ENCODE measurements at places on chromosomes 12 and 14.

DNA sequence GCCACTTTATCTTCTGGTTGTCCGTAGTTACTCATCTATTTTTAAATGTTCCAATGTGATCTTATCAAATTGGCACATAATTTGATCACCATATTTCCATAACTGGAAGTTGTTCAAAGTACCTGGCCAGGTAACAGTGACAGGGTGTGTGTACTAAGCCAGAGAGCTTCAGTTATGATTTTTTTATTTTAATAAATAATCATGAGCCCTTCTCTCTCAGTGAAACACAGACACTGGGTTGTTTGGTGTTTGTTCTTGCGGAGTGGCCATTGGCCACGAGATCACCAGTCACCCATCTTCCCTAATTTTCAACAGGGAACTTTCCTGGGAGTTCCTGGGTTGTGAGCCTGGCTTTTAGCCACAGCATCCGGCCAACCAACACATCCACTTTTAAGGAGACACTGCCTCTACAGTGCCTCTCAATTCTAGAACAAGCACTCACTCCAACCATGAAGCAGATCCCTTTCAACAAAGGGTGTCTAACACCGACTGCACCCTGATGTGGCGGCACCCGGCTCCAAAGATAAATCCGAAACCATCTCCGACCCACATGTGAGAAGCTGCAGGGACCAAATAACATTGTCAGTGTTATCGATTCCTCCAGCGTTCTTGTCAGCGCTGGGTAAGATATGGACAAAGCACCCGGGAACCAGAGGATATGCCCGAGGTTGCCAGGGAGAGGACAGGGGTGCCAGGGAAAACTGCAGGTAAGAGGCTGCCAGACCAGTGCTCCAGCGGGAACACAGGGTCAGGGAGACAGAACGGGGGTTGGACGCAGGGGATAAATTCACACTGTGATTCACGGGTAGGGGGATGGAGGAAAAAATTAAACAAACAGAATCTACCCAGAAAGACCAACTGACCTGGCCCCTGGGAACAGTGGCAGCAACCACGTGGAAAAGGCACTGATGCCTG lies 49.9 kb downstream of the FOXN3 start:
- DNase-seq = no peak

- DNase-seq = no peak
Measured at GRCh38 chr14:21063479-21063878, 5.9 kb downstream of the RNASE8 start.

- DNase-seq = no peak
Measured at GRCh38 chr14:68293404-68293803, 473.8 kb downstream of the RAD51B start.

GRCh38 chr12:120581998-120582397 lies 796 bp upstream of the POP5 start:
- DNase-seq = no peak

DNA sequence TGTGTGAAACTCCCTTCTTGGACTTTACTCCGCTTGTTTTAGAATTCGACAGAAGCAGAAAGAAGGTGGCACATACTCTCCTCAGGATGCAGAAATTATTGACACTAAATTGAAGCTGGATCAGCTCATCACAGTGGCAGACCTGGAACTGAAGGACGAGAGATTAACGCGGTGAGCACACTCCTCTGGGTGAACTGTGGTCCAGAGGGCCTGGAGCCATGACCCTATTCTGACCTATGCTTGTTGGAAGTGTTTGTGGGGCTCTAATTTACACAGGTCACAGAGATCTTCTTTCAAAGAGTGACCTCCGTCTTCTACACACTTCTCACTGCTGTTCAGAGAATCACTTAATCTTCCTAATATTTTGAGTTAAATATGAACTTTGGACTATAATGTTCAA lies 72.5 kb upstream of the MYF6 start:
- no peak for DNase-seq

- DNase-seq = no peak
Measured at GRCh38 chr14:53640695-53641094, 315.9 kb downstream of the BMP4 start.

DNA sequence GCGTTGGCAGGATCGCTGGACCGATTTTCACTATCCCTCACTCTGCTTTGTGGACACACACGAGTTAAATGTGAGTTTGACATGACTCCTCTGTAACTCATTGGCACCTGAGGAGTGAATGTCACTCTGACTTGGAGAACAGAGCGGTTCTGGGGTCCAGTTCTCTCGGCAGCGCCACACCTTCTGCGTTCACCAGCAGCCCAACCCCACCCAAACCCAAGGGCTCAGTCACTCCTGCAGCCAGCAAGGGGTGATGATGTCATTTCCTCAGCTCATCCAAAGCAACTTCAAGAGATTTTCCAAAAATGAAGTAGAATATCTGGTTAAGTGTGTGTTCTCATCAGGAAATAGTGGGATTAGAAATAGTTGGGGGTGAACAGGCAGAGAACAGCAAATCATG lies 36.3 kb downstream of the ADGRD1 start:
- DNase-seq = no peak

DNA sequence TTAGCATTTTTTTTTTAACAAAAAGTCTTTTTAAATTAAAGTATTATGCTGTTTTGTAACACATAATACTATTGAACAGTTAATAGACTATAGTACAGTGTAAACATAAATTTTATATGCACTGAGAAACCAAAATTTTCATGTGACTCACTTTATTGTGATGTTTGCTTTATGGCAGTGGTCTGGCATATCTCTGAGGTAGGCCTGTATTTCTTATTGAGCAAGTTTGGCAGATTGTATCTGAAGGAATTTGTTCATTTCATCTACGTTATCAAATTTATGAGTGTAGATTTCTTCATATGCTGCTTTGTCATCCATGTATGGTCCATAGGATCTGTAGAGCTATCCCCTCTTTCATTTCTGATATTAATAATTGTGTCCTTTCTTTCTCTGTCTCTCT lies 78.8 kb upstream of the PDE3A start:
- DNase-seq = no peak

DNA sequence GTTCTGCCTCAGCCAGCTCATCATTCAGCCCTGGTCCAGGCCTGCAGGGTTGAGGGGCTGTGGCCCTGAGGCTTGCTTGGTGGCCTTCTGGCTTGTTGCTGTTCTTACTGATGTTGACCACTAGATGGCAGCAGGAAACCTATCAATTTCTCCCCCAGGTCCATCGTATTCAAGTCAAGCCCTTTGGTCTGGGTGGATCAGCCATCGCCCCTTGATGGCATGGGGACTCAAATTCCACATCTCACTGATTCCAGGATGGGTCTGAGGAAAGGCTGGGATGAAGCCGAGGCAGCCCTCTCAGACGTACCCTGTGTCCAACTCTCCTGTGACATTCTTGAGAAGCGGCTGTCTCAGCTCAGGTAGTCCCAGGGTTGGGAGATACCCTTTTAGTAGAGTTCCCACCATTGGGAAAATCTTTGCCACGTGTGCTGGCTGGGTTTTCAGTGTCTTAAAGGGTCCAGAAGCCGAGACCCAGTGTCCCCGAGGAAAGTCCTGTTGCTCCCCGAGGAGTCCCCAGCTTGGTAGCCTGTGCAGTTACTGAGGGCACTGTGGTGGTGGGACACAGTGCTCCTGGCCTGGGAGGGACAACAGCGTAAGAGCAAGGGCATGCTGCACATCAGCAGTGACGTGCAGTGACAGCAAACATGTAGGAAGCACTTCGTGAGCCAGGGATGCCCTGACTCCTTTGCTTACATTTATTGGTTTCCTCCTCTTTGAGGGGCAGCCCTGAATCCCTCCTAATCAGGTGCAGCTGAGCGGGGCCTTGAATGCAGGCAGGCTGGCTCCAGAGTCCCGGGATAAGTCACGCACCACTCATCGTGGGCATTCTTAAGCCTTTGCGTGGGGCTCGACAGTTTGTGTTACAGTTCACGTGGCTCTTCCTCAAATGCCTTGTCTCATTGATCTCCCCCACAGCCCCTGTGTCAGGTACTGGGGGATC lies 58.6 kb downstream of the TSPAN9 start:
- no peak for DNase-seq

- DNase-seq = no peak
Measured at GRCh38 chr12:74530676-74531075, 7.0 kb upstream of the ATXN7L3B start.

GRCh38 chr14:75427126-75427481 lies 718 bp upstream of the JDP2 start:
- DNase-seq = no peak

GRCh38 chr12:132266802-132267201 lies 62.6 kb downstream of the GALNT9 start:
- DNase-seq = no peak

- DNase-seq = no peak
Measured at GRCh38 chr12:83473408-83474095, 786.8 kb downstream of the TMTC2 start.

DNA sequence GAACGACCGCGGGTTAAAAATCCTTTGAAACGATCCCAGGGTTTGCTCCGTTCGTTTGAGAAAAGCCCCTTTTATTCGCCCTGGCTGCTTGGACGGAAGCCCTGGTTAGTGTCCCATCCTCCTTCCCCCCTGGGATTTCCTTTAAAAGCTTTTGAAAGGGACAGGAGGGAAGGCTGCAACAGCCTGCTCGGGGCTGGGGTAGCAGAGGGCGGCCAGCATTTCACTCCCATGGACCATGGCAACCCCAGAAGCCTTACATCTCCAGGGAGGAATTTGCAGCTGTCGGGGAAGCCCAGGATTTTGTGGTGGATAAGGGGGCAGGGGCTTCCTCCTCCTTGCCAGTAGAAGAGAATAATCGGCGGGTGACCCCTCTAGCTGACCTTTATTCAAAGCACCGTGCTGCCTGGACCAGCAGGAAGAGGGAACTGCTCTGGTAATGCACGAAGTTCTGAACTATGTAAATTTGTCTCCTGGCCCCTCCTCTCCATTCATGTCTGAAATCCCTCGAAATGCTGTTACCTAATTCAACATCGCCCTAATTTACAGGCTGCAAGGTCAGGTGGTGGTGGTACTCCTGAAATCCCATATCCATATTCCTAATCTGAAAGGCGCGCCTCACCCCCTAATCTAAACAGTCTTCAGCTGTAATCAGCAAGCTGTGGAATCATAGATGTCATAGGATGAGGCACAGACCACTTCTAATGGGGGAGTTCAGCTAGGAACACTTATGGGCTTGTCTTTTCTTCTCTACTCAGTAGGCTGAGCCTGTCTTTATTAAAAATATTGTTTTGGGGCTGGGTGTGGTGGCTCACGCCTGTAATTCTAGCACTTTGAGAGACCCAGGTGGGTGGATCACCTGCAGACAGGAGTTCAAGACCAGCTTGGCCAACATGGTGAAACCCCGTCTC lies 1.0 kb upstream of the CLIP1 start:
- DNase-seq = no peak

DNA sequence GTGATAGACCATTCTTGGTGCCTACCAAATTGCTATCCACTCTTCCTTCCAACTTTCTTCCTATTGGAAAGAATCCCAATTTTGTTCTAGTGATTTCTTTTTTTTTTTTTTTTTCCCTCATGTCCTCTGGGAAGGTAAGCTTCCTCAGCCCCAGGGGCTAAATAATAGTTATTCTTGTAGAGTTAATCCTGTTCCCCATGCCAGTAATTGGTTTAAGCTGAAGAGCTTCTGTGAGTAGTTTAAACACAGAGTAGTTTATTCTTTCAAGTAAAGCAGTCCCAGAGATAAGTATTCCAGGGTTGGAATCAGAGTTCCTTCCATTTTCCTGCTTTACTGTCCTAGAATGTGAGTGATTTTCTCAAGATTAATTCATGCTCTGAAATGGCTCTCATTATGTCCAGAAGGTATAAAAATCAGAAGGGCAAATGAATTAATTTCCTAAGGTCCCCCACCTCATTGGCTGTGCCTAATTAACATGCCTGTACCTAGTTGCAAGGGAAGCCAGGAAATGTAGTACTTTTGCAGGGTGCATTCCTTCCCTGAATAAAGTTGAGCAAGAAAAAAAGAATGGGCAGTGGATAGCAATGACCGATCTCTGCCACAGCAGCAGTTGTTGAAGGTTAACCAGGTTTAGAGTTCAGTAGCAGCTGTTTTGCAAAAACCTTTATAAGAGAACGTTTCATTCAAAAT lies 97.8 kb downstream of the PLEKHA5 start:
- DNase-seq = no peak

DNA sequence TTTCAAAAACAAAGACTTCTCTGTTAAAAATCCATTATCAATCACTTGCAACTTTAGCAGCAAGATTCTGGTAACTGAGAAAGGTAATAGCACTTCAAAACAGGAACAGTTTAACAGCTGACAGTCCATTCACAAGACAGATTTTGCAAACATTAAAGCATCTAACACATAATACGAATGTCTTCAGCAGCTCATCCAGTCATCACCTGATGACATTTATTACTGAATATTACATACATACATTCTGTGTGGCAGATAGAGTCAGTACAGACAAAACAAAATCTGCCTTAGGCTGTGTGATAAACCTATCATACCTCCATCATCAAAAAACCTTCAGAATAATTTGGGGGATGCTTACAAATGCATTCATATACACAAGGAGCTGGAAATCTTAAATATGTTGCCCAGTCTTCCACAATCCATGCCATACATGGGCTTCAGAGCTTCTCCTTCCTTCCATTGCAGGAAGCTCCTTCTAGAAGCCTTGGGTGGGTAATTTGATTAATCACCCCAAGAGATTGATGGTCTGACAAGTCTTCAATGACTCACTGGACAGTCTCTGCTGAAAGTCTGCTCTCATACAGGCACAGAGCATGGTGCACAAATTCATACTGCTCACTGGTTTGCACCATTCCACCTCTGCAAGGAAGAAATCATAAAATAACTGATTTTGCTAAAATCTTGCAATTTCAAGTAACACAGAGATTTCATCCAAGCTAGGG lies 1.6 kb upstream of the PTPRB start:
- no peak for DNase-seq

- no peak for DNase-seq
Measured at GRCh38 chr12:46839232-46839631, 13.4 kb upstream of the SLC38A4 start.

- DNase-seq = no peak
Measured at GRCh38 chr14:56100556-56100955, 17.7 kb upstream of the PELI2 start.

GRCh38 chr14:38404100-38404541 lies 148.2 kb upstream of the CLEC14A start:
- no peak for DNase-seq

- DNase-seq = no peak
Measured at GRCh38 chr12:101619858-101620761, 25.3 kb downstream of the MYBPC1 start.

DNA sequence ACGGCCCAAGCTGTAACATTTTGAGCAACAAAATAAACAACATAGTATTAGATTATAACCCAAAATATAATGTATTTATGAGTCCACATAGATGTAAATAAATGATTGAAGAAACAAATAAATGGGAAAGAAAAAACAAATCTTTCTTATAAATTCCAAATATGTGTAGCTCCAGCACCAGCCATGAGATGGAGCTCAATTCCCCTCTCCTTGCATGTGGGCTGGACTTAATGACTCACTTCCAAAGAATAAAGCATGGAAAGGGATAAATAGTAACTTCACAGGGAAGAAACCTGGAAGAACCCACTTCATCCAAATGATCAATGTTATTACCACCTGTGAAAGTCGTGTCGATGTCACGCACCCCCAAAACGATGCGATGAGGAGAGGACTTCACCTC lies 158.8 kb downstream of the RPAP3 start:
- DNase-seq = no peak

GRCh38 chr14:24365600-24366412 lies 2.2 kb upstream of the NFATC4 start:
- peak; percentile 39 for DNase-seq

All from stimulated activated CD4-positive, alpha-beta T cell treated with anti-CD3 and anti-CD28 coated beads, TNF-alpha, amount 100 ng/mL, for 4 hours (primary cell).